ENCODE measurements at places on chromosomes 12 and 14.

- DNase-seq = no peak
Measured at GRCh38 chr14:22213120-22213519, 375.9 kb downstream of the DAD1 start.

- peak; percentile 3 for DNase-seq
Measured at GRCh38 chr14:37116933-37117849, 55.2 kb downstream of the SLC25A21 start.

GRCh38 chr12:53530920-53531319 lies 23.6 kb upstream of the NPFF start:
- no peak for DNase-seq

DNA sequence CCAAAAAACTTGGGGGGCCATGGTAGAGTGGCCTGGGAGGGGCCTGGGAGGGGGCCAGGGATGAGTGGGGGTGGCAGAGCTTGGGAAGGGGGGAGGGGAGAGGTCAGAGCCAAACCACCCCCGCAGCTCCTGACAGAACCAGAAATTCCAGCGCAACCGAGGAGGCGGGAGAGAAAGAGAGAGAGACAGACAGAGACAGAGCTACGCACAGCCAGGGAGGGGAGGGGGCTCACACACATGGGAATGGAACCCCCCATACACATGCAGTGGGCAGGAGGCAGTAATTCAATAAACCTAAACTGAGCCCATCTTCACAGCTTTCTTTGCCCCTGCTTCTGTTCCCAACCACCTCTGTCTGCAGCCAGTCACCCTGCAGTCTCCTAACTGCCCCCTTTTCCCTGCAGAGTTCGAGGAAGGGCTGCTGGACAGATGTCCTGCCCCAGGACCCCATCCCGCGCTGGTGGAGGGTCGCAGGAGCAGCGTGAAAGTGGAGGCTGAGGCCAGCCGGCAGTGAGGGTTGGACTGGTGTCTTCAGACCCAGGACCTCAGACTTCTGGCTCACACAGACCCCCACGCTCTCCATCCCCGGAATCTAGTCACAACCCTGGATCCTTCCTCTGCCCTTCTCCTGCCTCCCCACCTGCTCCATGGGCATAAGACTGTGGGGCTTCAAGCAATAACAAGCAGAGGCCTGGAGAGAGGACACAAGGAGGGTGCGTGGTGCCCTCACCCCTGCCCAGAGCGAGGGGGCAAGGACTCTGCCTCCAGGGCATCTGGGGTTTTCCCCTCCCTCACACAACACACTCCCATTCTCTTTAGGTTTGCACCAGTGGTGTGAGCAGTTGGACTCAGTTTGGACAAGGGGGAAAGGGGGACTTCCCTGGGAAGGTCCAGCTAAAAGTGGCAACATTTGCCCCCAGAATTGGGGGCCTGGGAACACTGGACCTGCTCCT lies 5.6 kb downstream of the NAB2 start:
- no peak for DNase-seq

DNA sequence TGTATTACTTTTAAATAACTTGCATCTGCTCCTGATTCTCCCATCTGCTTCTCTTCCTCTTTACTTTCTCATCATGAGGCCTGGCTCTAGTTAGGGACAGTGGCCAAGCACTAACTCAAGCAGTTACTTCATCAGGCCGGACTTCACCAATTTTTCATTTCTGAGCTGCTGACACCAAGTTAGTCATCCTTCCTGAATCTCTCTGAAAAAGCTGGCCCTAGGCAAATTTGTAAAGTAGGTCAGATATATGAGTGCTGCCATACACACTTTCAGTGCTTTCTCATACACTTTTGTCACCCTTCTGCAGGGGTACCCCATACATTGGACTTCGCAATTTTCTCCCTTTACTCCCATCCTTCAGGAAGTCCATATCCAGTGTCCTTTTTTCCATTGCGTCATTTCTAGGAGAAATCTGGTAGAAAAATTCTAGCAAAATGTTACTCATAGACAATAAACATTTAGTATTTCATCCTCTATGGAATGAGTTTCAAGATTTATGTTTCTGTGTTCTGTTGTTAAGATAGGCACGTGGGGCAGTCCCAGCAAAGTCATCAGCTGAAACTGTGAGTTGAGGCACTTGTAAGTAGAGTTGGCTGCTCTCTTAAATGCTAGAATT lies 276.8 kb upstream of the TMPO start:
- no peak for DNase-seq

GRCh38 chr14:33799705-33800570 lies 150.9 kb downstream of the EGLN3 start:
- DNase-seq = no peak

- DNase-seq = no peak
Measured at GRCh38 chr12:91023326-91024004, 18.7 kb upstream of the EPYC start.

GRCh38 chr12:953776-954175 lies 4.3 kb upstream of the RAD52 start:
- no peak for DNase-seq

- no peak for DNase-seq
Measured at GRCh38 chr14:99360774-99361595, 89.0 kb upstream of the BCL11B start.

DNA sequence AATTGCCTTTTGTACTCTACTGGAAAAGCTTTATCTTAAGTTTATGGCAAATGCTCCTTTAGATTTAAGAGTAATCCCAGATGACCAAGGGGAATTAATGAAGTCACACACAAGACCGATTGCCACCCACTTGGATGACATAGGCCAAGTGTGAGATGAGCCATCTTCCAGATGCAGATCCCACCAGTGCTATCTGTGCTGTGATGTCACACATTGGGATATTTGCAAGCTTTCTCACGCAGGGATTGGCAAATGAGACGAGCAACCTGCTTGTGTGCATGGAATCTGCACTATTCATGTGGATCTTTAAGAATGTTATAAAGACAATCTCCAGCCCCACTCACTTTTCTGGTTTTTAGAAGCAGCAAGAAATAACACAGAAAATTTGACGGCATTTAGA lies 602.1 kb upstream of the TMEM132C start:
- DNase-seq = no peak

GRCh38 chr14:21352587-21352986 lies 31.2 kb downstream of the SUPT16H start:
- DNase-seq = no peak

Measured in NCI-H1105 (cell line).